ENCODE measurements at places on chromosomes 11 and 22. TPM values are rescaled to one million over a fixed set of nuclear protein-coding genes. Genes with fewer than 3 reads are reported as not detected.

DNA sequence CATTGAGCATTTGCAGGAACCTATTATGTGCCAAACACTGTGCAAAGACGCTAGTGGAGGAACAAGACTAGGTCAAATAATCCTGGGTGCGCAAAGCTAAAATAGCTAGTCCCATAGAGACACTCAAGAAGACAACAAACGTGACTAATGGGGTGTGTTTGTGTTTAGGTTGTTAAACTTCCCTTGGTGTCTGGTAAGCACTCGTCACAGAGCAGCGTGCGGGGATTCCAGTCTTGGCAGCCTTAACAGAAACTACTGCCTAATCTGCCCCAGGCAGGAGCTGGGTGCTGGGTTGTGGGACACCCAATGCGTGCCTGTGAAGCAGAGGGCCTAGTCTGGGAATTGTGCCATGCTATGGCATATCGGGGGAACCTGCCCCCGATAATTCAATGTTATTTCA lies 10.8 kb upstream of the CALCB start:
- DNase-seq = no peak

DNA sequence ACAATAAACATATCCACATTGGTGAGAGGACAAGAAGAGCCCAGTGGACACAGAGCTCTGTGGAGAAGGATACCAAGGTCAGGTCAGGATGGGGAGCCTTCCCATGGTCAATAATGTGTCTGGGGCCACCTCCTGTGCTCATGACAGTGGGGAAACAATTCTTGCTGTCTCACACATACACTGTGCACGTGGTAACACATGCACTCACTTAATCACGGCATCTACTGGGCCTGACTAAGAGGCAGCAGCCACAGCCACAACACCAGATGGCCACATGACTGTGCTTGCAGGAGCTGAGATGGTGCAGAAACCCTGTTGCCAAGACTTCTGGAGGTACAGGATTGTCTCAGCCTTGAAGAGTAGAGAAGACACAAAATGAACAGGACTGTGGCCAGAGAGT lies 28.6 kb downstream of the C22orf42 start:
- DNase-seq = no peak

The NXPE2 gene
- total RNA-seq = not detected

- no peak for DNase-seq
Measured at GRCh38 chr11:12666915-12667314, 7.3 kb upstream of the TEAD1 start.

DNA sequence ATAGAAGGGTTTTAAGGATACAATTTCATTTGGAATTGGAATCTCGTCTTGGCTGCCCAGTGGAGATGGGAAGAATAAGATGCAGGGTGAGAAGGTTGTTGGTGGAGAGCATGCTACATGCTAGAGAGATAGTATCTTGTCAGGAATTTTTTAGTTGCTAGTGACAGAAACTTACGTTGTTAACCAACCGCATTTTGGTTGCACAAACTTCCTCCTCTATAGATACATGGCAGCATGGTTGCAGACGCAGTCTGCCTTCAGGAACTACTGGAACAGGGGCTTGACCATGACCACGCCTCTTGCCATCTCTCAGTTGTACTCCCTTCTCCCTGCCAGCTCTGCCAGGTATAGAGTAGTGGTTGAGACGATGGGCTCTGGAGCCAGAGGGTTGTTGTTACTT lies 13.5 kb upstream of the CCDC90B start:
- DNase-seq = no peak

The NDUFS3 gene
- 135 TPM for total RNA-seq

- DNase-seq = no peak
Measured at GRCh38 chr11:117019871-117020270, 78.4 kb downstream of the SIK3 start.

The XKR3 gene
- not detected for total RNA-seq

DNA sequence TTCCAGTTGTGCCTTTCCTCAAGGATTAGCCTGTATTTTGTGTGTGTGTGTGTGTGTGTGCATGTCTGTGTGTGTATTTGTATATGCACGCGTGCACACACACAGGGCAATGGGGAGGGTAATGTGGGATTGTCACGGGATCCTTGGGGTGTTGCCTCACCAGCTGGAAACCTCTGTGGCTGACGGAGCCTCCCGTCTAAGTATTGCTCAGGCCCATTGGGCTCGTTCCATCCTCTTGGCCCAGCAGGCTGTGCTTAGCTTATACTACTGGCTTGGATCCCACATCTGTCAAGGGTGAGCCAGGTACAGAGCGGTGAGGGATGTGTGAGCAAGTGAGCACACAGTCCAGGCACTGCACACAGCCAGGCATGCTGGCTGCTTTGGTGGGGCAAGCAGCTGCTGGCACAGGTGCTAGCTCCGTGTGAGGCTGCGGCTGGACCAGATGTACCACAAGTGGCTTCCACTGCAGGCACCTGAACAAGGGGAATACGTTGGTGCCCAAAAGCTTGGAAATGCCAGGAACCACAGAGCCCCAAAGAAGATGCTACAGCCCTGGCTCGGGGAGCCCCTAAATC lies 462.8 kb downstream of the NELL1 start:
- DNase-seq = no peak

- no peak for DNase-seq
Measured at GRCh38 chr11:17102462-17102861, 25.0 kb upstream of the RPS13 start.

The CREB3L1 gene
- total RNA-seq = 0.17 TPM

- no peak for DNase-seq
Measured at GRCh38 chr11:126181939-126182730, 29.3 kb downstream of the RPUSD4 start.

GRCh38 chr11:12159351-12160099 lies 49.1 kb downstream of the MICAL2 start:
- DNase-seq = no peak

The DRD2 gene
- not detected for total RNA-seq

All from OCI-LY7 (cell line).